DMS53 (cell line): ENCODE measurements at places on chromosomes 5 and 9.

GRCh38 chr5:171299228-171299627 is 9.8 kb upstream of the TLX3 start:
- DNase-seq = no peak

DNA sequence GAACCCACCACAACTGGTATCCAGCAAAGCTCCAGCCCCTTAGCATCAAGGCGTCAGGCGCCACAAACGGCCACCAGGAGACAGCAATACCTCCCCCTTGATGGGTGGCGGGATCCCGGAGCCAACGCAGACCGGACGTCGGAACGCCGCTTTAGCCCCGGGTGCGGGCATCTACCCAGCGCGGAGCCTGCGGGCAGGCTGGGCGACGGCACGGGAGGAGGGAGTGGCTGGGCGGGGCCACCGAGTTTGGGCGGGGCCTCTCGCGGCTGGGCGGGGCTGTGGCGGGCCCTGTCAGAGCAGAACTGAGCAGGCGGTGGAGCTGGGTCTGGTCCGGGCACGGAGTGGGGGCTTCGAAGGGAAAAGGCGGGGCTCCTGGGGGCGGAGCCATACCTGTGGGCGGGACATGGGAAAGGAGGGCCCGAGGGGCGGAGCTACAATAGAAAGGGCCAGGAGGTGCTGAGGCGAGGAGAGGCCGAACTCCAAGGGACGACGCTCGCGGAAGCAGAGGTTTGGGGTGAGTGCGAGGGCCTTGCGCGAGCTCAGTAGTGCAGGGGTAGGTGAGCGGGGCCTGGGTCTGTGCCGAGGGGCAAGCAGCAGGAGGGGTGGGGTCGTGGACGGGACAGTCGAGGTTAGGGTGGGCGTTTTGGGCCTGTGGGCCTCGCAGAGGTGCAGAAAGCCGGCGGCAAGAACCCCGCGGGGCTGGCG is 40.2 kb upstream of the GARNL3 start:
- DNase-seq = peak; percentile 96

GRCh38 chr9:105205787-105206495 is 38.5 kb upstream of the SLC44A1 start:
- no peak for DNase-seq

GRCh38 chr9:89386797-89387196 is 68.5 kb downstream of the SECISBP2 start:
- no peak for DNase-seq

DNA sequence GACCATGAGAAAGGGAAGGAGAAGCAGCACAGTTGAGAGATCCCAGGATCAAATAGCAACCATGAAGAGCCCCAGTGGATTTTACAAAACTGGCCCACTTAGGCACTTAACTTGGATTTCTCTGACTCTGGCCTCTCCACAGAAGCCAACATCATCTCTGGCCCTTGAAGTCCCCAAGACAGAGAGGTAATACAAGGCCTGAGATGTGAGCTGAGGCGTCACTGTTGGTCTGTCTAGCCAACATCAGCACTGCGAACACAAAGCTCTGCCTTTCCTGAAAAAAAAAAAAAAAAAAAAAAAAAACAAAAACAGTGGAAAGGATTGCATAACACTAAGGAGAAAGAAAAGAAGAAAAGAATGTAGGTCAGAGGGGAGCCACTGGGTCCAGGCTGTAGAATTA is 378.3 kb downstream of the BRINP1 start:
- no peak for DNase-seq

DNA sequence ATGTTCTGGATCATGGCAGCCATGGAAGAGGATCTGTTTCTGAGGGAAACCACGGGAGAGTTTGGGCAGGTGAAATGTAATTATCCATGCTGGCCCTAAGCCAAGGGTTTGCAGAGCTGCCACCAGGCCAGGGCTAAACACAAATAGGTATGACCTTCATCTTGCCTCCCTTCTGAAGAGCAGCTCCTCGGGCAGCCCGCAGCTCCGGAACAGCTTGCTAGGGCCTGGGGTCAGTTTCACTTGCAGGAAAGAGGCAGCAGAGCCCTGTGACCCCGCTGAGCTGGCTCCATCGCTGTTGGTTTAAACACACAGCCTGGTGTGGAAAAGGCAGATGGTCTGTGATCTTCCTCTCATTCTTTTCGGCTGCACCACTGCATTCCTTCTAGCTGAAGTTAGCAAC is 141.4 kb downstream of the TMEM38B start:
- peak; percentile 34 for DNase-seq
